ENCODE measurements at places on chromosomes 1 and 21. TPM values are rescaled to one million over a fixed set of nuclear protein-coding genes. Genes with fewer than 3 reads are reported as not detected.

- no peak for DNase-seq
Observed at GRCh38 chr1:1215080-1215676, 1.2 kb upstream of the TNFRSF4 start.

DNA sequence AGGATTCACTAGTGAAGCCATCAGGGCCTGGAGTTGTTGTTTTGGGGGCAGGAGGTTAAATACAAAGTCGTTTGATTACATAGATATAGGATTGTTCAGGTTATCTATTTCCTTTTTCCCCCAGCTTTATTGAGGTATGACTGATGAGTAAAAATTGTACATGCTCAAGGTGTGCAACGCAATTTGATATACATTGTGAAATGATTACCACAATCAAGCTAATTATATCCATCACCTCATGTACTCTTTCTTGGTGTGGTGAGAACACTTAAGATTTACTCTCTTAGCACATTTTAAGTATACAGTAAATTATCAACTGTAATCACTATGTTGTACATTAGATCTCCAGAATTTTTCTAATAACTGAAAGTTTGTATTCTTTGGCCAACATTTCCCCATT, 6.0 kb downstream of the FGGY start:
- DNase-seq, result no peak

DNA sequence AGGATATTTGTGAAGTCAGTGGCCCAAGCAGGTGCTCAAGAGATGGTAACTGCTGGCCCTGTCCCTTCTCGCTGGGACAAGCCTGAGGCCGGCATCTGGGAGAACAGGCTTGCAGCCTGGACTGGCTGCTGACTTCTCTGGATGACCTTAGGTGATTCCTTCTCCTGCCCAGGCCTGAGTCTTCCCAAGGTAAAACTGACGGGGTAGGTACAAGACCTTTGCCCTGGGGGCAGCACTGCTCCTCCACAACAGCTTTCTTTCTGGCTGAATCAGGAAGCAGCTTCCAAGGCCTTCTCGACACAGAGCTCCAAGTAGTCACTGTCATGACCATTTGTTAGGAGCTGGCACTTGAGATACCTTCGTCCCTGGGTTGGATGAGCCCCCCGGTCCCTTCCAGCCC, 59.6 kb downstream of the DMRTB1 start:
- DNase-seq, result no peak

- no peak for DNase-seq
Observed at GRCh38 chr1:15198684-15199083, 45.1 kb downstream of the TMEM51 start.

DNA sequence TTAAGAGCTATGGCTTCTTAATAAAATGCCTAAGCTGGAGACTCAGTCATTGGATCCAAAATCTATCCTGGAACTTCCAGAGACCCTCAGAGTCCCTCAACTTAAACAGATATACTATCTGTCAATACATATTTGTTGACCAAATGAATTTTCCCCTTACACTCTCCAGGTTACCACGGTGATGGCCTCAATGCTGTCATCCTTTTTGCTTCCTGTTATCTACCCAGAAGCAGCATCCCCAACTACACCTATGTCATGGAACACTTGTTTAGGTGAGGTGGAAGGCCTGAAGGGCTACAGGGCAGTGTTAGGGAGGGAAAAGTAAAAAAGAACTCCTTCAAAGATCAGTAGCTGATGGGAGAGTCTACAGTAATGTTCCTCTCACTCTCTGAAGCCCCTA, 4.4 kb upstream of the C1orf56 start:
- no peak for DNase-seq

The C1orf87 gene
- total RNA-seq, result not detected

The FCER1G gene
- total RNA-seq, result 0.71 TPM

The LRRN2 gene
- not detected for total RNA-seq

The SYTL1 gene
- total RNA-seq, result 25.7 TPM

The KCNK2 gene
- total RNA-seq, result not detected
